OCI-LY7 (cell line): ENCODE measurements at places on chromosomes 5 and 9.

- DNase-seq, result no peak
These were observed 29.1 kb upstream of the DUSP1 start for GRCh38 chr5:172800088-172800551.

- DNase-seq, result no peak
These were observed 21.1 kb downstream of the PDE8B start for GRCh38 chr5:77231471-77232138.

GRCh38 chr5:73641811-73642210 is 15.8 kb downstream of the ARHGEF28 start:
- no peak for DNase-seq

- DNase-seq, result no peak
These were observed 785.3 kb upstream of the RIOK2 start for GRCh38 chr5:97968346-97968745.

DNA sequence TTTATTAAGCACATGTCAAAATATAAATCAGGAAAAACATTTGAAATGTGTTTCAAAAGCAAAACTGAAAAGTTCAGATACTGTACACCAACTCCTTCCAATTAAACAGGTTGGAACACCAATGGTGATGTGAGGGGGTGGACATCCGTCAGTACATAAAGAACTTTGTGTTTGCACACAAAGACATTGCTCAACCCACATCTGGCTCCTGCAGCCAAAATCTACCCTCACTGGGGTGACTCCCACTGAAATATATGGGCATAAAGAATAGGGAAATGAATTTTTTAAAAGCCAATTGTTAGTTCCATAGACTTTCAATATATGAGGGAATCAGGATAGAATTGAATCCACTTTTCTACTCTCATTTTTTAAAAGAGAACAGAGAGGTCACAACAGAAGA is 63.9 kb downstream of the MEGF9 start:
- DNase-seq, result no peak
